Keratinocyte (primary cell): ENCODE measurements at places on chromosomes 12 and 14.

- H3K4me3 ChIP-seq = no peak overlapping the region
- no peak overlapping the region for H3K27ac ChIP-seq
- H3K27me3 ChIP-seq = no peaks in the 10 kb centered on the region
Observed at GRCh38 chr12:63875703-63876102, 31.2 kb downstream of the SRGAP1 start.

DNA sequence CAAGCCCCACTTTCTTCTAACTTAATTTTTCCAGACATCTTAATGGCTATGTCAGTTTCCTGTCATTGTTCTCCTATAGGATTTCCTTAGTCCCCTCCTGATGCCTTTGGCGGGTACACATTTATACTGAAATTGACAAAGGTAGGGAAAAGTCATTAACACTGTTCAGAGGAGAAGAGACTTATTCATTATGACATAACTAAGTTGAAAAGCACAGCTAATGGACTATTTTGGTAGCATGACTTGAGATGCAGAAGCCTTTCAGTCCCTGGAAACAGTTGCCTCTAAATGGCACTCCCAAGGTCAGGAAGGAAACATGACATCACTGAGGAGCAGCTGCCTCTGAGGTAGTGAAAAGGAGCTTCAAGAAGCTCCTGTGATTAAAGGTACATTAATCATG, 317.5 kb upstream of the KITLG start:
- H3K27me3 ChIP-seq = no peaks in the 10 kb centered on the region
- no peaks in the 10 kb centered on the region for H3K36me3 ChIP-seq
- H3K4me3 ChIP-seq = no peak overlapping the region

DNA sequence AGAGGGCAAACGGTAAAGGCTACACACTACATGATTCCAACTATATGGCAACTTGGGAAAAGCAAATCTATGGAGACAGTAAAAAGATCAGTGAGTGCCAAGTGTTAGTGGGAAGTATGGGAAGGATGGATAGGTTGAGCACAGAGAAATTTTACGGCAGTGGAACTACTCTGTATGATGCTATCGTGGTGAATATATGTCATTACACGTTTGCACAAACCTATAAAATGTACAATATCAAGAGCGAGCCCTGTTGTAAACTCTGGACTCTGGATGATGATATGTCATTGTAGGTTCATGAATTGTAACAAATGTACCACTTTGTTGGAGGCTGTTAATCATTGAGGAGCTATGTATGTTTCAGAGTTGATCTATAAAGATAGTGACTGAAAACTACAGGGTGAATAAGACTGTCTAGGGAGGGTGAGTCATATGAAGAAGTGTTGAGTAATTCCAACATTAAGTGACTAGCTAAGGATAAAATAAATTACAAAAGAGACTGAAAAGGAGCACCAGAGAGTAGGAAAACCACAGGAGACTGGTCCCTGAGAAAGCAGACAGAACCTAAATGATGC, 349.2 kb upstream of the LMO3 start:
- no peaks in the 10 kb centered on the region for H3K36me3 ChIP-seq
- no peaks in the 10 kb centered on the region for H3K4me1 ChIP-seq
- H3K27ac ChIP-seq = no peak overlapping the region

DNA sequence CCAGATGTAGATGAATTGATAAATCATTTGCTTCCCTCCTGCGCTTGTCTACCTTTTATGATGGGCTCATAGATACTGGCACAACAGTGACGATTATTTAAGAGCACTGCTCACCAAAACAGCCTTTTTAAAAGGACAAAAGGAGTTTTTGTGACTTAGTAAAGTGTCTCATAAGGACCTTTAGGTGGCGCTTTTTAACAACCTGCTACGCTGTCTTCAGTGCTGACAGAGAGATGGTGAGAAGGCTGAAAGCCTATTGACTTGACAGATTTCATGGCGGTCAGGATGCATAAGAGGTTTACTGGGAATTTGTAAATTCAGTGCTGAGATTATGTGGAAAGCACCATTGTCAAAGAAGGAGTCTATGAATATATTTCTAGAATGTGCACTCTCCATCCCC, 87.6 kb downstream of the SLC15A5 start:
- no peak for DNase-seq
- H3K27me3 ChIP-seq = no peaks in the 10 kb centered on the region
- H3K27ac ChIP-seq = no peak overlapping the region
- H3K36me3 ChIP-seq = no peaks in the 10 kb centered on the region

DNA sequence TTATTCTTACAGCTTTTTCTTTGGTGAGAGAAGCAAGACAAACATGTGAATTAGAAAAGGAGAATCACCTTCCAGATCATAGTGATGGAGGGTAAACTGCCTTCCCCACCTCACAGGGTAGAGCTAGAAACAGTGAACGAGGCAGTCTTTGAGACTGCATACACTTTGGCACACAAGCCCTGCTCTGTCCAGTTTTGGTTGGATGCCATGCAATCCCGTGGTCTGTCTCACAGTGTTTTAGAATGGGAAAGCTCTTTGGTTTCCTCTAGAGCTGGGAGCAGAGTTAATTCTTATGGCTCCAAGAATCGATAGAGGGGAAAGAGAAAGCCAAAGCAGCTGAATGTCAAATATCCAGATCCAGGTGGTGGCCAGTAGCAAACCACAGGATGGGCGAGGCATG, 21.9 kb downstream of the TDP1 start:
- no peaks in the 10 kb centered on the region for H3K4me1 ChIP-seq
- H3K27me3 ChIP-seq = no peaks in the 10 kb centered on the region
- no peak overlapping the region for H3K27ac ChIP-seq
- no peak overlapping the region for H3K4me3 ChIP-seq
- peaks cover 20% of the 10 kb centered on the region for H3K36me3 ChIP-seq
- DNase-seq = no peak

DNA sequence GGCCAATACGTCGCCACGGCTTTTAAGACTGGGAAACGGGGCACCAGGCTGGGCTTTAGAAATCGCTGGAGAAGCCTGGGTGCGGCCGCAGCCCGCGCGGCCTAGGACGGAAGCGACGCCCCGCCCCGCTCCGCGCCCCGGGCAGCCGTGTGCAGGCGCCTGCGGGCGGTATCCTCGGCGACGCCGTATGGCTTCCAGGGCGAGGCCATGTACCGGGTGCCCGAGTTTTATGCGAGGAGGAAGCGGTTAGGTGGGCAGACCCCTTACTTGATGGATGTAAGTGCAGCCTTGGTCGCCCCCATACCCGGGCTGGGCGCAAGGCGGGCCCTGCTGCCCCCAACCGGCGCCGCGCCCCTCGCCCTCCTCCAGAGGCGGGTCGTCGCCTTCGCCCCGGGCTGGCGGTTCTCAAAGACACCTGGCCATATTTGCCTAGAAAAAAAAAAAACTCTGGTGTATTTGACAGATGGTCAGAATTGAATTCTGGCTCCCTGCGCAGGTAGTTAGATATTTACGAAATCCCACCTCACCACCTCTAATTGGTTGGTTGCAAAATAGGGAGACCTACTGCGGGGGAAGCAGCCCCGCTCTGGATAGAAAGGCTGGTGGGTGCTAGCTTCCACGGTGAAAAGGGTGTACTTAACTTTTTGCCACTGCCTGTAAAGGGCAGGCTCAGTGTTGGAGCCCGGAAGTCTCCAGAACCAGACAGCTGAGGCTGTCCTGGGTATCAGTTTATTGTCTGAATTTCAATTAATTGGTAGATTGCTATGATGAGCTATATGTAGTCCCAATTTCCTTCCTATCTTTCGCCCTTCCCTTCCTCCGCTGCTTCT, at the start of gene PPP1R36:
PPP1R36 (plus strand) TSS at position 171 of the 830 bp plus-strand sequence; CDS start at position 208, 37 bp downstream.
- no peak for DNase-seq
- peak within 1 kb of the TSS; percentile 25 for H3K27ac ChIP-seq
- peak within 1 kb of the TSS; percentile 44 for H3K4me3 ChIP-seq

GRCh38 chr12:31033146-31033545, 40.5 kb upstream of the DDX11 start:
- peaks cover 2% of the 10 kb centered on the region for H3K27me3 ChIP-seq
- no peaks in the 10 kb centered on the region for H3K36me3 ChIP-seq
- no peak overlapping the region for H3K4me3 ChIP-seq
- no peak for DNase-seq
- H3K27ac ChIP-seq = no peak overlapping the region

- no peak within 1 kb of the TSS for H3K27ac ChIP-seq
- H3K4me3 ChIP-seq = peak within 1 kb of the TSS; percentile 36
- peaks cover 7% of the 10 kb centered on the region for H3K4me1 ChIP-seq
Observed at GRCh38 chr14:90061685-90062126, at the start of gene KCNK13. Gene KCNK13 (plus strand): TSS chr14:90061994. CDS start chr14:90062206, 212 bp downstream.

DNA sequence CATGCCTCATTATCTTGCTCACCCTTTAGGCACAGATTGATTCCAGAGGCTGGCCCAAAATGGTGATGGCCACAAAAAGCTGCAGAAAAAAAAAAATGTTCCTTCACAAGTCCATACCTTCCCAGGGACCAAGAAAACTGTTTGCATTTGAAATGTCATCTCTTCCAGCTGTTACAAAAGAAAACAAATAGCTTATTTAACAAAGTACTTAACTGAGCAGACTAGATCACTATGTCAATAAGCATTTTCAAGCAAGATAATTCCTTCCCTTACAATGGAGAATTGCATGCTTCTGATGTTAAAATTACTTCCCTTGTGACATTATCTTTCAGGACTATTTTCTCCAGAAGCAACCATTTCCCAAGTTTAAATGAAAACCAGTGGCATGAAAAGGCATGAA, 377.9 kb upstream of the KITLG start:
- no peak overlapping the region for H3K27ac ChIP-seq
- no peak for DNase-seq
- peaks cover 3% of the 10 kb centered on the region for H3K4me1 ChIP-seq

- no peaks in the 10 kb centered on the region for H3K4me1 ChIP-seq
- no peak overlapping the region for H3K4me3 ChIP-seq
- no peak for DNase-seq
- no peak overlapping the region for H3K27ac ChIP-seq
- peaks cover 25% of the 10 kb centered on the region for H3K36me3 ChIP-seq
- H3K27me3 ChIP-seq = no peaks in the 10 kb centered on the region
Observed at GRCh38 chr12:112179341-112179740, 54.0 kb downstream of the TRAFD1 start.
